NCI-H1417 (cell line): ENCODE measurements at places on chromosomes 1 and 21.

- DNase-seq: no peak
Observed at GRCh38 chr1:178005450-178005849, 35.6 kb upstream of the SEC16B start.

- DNase-seq: no peak
Observed at GRCh38 chr1:78121710-78122109, 75.9 kb downstream of the GIPC2 start.

DNA sequence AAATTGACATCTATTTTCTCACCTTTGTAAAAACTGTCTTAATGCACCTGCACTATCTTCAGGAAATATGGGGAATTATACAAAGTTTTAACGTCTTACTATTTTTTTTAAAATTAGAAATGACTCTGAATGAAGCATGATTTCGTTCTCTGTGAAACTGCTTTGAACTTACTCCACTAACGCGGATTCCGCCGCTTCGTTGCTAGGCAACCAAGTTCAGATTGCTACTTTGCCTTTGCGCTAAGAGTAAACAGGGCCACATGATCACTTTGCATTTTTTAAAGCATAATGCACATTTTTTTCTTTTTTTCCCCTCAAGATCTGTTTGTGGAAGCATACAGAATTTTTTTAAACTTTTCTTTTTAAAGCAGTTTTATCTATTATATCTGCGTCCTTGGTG lies 690.5 kb downstream of the BRINP3 start:
- no peak for DNase-seq

GRCh38 chr1:2137257-2138121 lies 57.1 kb downstream of the FAAP20 start:
- DNase-seq: peak; percentile 80

GRCh38 chr1:195415584-195415983 lies 1192.7 kb downstream of the KCNT2 start:
- DNase-seq: no peak

- DNase-seq: no peak
Observed at GRCh38 chr1:177505905-177506590, 335.3 kb downstream of the BRINP2 start.

DNA sequence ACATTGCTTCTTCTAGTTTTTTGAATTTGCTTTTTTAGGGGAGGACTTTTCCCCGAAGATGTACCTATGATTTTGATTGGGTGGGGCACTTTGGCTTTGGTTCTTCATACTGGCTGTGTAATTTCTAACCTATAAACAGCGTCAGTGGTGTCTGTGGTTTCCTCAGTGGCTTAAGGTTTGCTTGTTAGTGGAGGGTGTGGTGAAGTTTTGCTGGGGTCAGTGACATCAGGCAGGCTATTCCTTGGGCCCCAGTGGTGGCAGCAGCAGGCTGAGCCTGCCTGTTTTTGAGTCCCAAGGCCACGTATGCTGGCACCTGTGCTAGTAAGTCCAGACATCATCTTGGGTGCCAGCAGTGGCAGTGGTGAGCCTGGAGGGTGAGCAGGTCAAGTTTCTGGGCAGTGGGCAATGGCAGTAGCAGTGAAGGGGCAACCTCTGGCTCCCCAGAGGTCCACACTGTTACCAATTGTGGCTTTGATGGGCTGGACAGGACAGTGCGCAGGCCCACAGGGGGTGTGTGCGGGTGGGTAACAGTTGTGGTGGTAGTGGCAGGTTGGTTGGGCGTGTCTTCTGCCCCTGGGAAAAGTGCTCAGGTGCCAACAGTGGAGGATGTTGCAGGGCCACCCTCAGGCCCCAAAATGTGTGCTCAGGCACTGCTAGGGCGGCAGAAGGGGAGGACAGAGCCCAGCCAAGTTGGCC lies 54.9 kb upstream of the B3GALT2 start:
- no peak for DNase-seq

DNA sequence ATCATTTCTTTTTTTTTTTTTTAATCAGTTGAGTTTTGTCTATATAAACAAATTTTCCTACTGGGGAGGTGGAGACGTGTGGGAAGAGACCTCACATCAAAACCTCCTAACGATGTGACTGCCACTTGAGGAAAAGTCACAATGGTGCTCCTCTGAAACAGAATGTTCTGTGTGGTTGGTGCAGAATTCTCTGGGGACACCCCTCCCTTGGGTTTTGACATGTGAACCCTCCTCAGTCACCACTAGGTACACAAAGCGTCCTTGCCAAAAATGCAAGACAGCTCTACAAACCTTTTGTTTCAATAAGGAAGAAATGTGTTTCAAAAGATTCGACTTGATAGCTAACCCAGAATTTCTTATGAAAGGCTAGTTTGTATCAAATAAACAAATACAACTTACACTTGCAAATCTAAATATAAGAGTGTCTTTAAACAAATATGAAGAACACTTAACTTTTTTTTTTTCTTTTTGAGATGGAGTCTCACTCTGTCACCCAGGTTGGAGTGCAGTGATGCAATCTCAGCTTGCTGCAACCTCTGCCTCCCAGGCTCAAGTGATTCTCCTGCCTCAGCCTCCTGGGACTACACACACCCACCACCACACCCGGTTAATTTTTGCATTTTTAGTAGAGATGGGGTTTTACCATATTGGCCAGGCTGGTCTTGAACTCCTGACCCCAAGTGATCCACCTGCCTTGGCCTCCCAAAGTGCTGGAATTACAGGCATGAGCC lies 9.3 kb downstream of the SLC25A24 start:
- DNase-seq: peak; percentile 52

DNA sequence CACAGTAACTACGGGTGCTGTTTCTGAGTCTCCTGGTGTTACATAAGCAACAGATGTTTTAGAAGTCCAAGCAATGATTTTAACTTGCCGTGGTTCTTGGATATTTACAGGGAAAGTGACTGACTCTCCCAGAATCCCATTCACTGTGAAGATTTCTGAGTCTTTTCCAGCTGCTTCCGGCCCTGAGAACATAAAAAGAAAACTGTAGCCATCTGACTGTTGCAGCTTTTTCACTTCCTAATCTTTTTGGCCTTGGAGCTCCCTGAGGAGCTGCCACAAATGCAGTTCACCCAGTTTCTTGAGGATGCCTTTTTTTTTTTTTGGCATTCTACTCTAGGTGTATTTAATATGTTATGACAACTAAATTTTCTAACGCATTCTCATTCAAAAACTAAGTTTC lies 13.7 kb downstream of the CD84 start:
- no peak for DNase-seq

DNA sequence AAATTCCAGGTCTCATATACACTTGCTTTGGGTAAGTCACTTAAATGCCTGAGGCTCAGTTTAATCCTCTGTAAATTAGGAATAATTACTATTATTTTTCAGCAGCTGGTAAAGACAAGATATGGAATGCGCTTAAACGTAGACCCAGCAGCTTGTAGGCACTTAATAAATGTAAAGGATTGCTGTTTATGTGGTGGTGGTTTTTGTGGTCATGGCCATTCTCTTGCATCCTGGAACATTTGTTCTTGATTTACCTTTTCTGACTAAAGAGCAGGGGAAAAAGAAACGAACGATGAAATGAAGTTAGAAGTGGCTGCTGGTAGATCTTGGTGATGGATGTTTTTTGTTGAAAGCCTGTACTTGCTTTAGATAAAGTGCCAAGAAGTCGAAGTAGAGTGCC lies 195.0 kb upstream of the FOXD3 start:
- no peak for DNase-seq

GRCh38 chr1:93448983-93449804 lies 1.3 kb downstream of the FNBP1L start:
- peak; percentile 42 for DNase-seq

DNA sequence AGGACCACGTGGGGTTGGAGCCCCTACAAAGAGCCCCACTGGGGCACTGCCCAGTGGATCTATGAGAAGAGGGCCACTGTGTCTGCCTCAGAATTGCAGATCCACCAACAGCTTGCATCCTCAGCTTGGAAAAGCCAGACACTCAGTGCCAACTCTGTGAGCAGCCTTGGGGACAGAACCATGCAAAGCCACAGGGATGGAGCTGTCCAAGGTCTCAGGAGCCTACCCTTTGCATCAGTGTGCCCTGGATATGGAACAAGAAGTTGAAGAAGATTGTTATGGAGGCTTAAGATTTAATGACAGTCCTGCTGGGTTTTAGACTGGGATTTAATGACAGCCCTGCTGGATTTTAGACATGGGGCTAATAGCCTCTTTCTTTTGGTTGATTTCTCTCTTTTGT lies 1670.9 kb downstream of the PLA2G4A start:
- no peak for DNase-seq

DNA sequence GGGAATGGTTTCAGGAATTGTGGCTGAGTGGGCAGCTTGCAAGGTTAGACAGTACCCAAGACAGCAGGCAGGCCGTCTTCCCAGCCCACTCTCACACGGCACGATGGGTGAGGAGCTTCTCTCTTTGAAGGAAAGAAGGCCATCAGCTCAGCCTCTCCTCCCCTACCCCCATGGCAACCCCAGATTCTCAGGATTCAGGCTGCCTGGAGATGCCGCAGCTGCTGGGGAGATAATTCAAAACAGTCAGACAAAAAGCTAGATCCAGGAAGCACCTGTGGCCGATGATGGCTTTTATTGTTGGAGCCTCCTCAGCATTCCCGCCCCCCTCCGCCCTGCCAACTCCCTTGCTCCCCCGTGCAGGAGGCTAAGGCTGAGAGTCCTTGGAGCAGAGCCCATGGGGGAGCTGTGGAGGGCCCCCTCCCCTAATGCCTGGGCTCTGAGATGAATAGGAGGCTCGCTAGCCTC lies 220.5 kb downstream of the TRABD2B start:
- peak; percentile 49 for DNase-seq

DNA sequence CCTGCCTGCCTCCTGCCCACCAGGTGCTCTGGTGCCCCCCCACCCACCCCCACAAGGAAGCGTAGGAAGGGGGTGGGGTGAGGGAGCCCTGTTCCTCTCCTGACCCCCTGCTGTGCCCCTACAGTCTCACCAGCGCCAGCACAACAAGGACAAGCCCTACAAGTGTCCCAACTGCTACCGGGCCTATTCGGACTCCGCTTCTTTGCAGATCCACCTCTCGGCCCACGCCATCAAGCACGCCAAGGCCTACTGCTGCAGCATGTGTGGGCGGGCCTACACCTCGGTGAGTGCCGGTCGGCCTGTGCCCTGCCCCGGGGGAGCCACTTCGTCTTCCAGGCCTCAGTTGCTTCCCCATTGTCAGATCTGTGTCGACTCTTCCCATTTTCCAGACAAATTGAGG lies 25.9 kb downstream of the A3GALT2 start:
- no peak for DNase-seq

GRCh38 chr1:152801333-152801732 lies 4.8 kb downstream of the LCE1D start:
- DNase-seq: no peak

DNA sequence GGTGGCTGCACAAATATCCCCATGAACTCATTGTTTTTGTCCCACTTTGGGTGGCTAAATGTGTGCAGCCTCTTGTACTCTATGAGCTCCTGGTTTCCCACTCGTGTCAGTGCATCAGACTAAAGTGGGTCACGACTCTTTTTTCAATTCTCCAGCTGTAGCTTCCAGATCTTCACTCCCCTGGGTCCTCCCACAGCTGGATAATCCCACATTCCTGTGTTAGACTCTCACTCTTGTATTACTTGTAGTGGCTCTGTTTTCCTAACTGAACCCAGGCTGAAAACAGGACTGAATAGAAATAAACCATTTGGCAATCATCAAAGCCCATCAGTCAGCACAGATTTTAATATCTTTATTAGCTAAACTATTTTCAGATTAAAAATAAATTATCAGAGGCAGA lies 60.4 kb downstream of the UBE2U start:
- DNase-seq: no peak

GRCh38 chr1:89833183-89834082 lies 12.6 kb downstream of the LRRC8D start:
- no peak for DNase-seq

DNA sequence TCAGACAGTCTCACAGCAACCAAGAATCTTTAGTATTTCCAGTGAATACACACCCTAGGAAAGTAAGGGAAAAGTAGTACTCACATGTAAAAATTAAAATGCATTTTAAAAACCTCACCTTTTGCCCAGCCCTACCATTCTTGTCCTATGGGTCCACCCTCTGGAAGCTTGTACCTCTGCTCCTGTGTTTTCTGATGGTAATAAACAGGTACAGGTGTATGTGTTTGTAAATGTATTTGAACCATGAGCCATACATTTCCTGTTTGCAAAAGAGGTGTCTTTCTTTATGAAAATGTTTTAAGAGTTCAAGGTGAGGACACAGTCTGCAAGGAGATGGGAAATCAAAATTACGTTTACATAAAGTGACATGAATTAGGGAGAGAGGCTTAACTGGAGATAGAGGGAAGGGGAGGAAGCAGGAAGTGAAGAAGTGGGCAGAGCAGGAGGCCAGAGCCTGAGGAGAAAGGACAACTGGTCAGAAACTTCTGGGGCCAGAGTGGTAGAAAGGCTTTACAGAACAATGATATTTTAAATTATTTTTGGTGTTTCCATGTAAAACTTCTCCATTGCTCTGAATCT lies 52.0 kb upstream of the IVNS1ABP start:
- no peak for DNase-seq

DNA sequence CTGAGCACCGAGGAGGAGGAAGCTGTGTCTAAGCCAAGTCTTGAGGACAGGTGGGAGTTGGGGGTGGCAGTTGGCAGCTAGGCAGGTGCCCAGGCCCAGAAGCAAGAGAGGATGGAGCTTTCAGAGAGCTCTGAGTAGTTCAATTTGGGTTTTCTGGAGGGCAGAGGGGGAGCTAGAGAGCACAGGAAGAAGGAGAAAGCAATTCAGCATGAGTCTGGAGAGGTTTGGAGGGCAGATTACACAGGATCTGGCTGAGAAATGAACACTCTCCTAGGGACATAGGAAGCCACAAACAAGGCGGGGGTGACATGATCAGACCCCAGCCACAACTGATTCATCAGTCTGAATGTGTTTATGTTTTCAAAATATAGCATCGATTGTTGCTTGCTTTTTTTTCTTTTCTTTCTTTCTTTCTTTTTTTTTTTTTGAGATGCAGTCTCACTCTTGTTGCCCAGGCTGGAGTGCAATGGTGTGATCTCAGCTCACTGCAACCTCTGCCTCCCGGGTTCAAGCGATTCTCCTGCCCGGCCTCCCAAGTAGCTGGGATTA lies 23.8 kb downstream of the PTPRF start:
- DNase-seq: no peak

- no peak for DNase-seq
Observed at GRCh38 chr1:184162281-184162680, 110.8 kb downstream of the TSEN15 start.

DNA sequence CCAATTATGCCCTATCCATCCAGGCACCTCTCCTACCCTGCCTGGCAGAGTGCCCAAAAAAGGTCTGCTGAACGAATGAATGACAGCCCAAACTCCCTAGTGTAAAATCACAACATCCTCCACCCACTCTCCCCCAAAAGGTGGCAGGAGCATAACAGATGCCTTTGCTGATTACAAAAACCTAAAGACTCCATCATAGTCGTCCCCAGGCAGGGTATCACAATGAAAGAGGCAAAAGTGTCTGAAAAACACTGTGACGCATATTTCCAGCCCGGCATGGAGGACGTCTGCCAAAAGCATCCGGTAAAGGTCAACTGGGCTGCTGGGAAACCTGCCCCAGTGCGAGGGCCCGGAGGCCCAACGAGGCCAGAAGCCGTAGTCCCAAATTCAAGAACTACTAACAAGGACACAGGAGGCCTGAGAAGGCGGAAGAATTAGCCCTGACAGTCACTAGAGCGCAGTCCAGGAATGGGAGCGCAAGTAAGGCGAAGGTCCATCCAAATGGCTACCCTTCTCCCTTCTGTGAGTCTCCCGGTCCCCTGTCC lies 576 bp downstream of the SMIM12 start:
- DNase-seq: peak; percentile 7
